ENCODE measurements at places on chromosomes 16 and 17.

DNA sequence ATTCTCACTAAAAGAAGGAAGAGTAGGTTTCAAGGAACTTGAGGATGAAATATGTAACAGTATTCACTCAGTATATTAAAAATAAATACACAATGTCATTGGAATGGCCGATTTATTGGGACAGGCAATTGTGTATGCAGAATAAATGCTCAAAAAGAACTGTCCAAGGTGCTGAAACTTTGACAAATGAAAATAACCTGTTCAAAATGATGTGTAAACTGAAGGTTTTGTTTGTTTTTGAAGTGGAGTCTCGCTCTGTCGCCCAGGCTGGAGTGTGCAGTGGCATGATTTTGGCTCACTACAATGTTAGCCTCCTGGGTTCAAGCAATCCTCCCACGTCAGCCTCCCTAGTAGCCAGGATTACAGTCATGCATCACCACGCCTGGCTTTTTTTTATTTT, 318.7 kb upstream of the RBFOX1 start:
- no peak for DNase-seq

DNA sequence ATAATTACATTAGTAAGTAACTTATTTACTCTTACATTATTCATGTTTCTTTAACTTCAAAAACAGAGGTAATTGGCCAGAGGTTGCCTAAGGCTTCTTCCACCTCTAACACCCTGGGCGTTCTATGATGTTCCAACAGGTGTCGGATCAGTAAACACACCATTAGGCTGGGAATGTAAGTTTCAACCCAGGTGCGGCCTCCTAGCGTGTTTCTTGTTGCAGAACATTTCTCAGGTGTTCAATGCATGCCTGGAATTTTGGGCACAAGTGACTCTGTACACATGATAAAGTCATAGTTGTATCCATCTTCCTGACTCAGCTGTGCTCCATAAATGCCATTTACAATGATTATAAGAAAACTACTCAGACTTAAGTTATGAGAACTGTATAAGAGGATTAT, 1.0 kb downstream of the KRTAP2-2 start:
- no peak for DNase-seq

- no peak for DNase-seq
These were observed 5.0 kb downstream of the KCNJ12 start for GRCh38 chr17:21381076-21381706.

- DNase-seq = no peak
These were observed at the start of gene EPX for GRCh38 chr17:58192612-58193011. EPX (plus strand) TSS chr17:58192726; CDS start chr17:58192847, 121 bp downstream.

- DNase-seq = no peak
These were observed 5.6 kb downstream of the ACD start for GRCh38 chr16:67654403-67654911.

- no peak for DNase-seq
These were observed 34.3 kb downstream of the NDEL1 start for GRCh38 chr17:8469964-8470363.

DNA sequence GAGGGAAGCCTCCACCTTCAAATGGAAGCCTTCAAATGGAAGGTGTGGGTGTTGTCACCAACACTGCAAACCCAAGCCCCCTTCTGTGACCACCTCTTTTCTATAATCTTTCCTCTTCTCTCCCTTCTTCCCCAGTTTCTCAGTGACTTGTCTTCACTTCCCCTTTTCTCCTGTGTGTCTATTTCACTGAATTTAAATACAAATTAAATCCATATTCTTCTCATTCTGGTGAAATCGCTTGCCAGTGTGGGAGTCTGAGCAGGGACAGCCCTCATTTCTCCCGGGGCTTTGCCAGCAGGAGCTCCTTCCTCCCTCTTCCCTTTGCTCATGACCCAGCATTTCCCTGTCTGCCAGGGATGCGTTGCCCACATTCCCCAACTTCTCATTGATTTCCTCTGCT, 6.4 kb upstream of the ITGAX start:
- no peak for DNase-seq

DNA sequence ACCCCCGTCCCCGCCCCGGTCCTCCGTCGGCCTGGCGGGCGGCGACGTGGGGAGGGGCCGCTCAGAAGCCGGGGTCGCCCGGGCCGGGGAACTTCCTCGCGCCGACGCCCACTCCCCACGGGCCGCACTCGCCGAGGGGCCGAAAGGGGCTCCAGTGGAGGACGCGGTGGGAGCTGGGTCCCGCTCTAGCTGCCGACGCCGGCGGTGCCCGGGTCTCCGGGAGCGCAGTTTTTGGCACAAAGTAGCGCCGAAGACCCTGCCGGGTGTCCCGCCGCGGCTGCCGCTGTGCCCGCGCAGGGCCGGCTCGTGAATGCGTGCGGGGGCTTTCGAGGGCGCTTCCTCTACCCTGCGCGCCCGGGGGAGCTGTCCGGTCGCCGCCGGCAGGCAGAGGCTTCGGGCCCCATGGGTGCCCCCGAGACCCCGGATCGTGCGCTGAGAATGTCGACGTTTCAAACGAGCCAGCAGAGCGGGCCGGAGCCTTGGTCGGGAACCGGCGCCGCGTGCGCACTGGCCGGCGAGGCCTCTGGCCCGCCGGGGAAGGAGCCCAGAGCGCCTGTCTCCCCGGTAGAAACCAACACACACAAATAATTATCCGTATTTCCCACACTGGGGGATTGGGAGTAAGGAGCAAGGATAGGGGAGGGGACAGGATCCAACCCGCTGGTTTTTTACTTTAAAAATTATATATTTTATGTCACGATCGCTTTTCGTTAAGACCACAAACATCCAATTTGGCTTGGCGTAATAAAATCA, 46.6 kb upstream of the SLC38A10 start:
- DNase-seq = no peak

DNA sequence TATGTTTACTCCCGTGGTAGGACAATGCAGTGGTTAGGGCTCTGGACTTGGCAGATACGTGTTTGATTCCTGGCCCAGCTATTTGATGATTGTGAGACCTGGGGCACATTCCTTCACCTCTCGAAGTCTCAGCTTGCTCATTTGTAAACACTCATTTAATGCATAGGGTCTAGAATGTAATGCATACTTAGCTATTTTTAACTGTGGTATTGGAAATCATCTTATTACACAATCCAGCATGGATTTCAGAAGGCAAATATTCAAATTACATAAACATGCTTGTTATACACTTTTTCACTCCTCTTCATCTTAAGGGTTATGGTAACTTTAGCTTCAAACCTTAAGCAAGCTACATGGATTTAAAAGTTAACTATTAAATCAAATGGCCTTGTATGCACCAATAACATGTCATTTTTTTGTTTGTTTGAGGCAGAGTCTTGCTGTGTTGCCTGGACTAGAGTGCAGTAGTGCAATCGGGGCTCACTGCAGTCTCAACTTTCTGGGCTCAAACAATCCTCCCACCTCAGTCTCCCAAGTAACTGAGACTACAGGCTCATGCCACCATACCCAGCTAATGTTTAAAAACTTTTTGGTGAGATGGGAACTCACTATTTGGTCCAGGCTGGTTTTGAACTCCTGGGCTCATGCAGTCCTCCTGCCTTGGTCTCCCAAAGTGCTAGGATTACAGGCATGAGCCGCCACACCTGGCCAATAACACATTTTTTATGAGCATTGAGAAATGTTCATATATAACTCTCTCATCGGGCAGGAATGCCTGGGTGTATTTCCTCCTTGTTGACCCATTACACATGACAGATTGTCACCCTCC, 52.5 kb downstream of the VAT1L start:
- DNase-seq = no peak

GRCh38 chr17:57920916-57921703, 34.1 kb downstream of the CUEDC1 start:
- DNase-seq = no peak

All from GM12864 (cell line).